ENCODE measurements at places on chromosomes 4 and X.

GRCh38 chr4:17310269-17310652 is 201.6 kb downstream of the QDPR start:
- DNase-seq = no peak

- no peak for DNase-seq
These were observed 2.0 kb upstream of the LIMCH1 start for GRCh38 chr4:41535911-41536371.

DNA sequence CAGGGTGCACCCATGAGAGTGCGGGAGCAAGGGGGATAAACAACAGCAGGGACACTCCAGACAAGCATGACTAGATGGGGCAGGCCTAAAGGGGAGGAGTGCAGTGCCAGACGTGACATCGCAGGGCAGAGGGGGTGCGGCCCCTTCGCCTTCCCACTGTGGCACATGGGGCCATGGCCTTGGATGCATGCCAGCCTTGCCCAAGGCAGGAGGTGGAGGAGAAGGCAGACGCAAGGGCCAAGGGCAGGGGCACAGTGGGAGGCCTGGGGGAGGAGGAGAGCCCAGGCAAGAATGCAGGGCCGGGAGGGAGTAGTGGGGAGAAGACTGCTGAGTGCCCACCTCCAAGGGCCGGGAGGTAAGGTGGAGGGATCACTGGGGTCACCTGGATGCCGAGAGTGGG is 21.6 kb downstream of the PNMA6E start:
- no peak for DNase-seq

GRCh38 chr4:125836597-125837195 is 521.9 kb downstream of the FAT4 start:
- no peak for DNase-seq

DNA sequence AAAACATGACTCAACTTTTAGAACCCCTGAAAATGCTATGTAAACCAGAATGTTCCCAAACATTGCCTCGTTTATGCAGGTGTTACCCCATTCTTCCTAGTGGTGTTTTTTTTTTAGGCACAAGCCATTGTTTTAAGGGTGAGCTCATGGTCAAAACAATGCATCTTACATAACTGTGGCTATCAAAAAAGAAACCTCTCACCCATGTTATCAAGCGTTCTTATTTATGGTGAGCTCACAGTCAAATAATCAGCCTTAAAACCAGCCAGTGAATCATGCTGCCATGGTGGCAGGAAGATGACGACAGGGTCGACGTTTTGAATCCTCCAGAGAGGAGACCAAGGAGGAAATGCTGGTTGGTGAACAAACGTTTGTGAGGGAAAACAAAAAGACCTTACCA is 195.2 kb downstream of the KDR start:
- no peak for DNase-seq

GRCh38 chr4:3372264-3372932 is 69.4 kb upstream of the HGFAC start:
- DNase-seq = no peak

DNA sequence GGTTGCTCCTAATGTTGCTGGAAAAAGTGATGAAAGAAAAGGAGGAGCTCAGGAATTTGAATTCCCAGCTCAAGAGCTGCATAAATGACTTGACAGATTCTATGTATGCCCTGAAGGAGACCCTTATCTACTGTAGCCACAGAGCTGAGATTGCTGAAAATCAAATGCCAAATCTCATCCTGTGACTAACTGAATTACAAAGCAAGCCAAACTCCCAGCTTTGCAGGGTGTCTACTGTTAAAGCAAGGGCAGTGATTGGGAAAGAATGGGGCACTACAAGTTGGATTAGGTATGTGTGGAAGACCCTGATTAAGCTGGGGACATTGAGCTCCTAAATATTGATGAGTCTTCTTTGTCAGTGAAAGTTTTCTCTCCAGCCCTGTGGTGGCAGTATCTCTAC is 20.8 kb upstream of the SMIM9 start:
- DNase-seq = no peak

- DNase-seq = no peak
These were observed 357.9 kb downstream of the UNC5C start for GRCh38 chr4:95190751-95191436.

- no peak for DNase-seq
These were observed 71.1 kb upstream of the ZCCHC13 start for GRCh38 chrX:74232859-74233258.

- no peak for DNase-seq
These were observed 325.5 kb downstream of the BCOR start for GRCh38 chrX:39772057-39772832.

GRCh38 chr4:1900087-1900433 is 28.9 kb downstream of the NSD2 start:
- DNase-seq = no peak

GRCh38 chr4:184310881-184311709 is 93.4 kb upstream of the ENPP6 start:
- DNase-seq = no peak

DNA sequence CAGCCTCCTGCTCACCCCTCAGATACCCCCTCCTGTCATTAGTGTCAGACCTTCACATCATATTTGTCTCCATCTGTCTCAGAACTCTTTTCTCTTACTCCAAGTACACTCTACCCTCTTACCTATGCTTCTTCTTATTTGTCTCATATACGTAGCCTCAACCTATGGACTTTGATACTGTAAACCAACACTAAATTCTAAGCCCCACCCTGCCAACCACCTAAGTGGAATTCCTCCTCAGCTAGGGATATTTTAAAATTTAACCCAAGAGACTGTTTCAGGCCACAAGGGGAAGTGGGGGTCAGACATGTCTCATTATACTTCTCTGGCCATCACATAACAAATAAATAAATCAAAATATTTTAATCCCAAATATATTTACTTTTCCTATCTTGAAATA is 778.1 kb upstream of the GRID2 start:
- DNase-seq = no peak

- no peak for DNase-seq
These were observed 40.9 kb upstream of the NKRF start for GRCh38 chrX:119647089-119647488.

GRCh38 chrX:25048178-25048577 is 32.4 kb upstream of the ARX start:
- no peak for DNase-seq

GRCh38 chr4:187479511-187479910 is 516.1 kb upstream of the ZFP42 start:
- DNase-seq = no peak

DNA sequence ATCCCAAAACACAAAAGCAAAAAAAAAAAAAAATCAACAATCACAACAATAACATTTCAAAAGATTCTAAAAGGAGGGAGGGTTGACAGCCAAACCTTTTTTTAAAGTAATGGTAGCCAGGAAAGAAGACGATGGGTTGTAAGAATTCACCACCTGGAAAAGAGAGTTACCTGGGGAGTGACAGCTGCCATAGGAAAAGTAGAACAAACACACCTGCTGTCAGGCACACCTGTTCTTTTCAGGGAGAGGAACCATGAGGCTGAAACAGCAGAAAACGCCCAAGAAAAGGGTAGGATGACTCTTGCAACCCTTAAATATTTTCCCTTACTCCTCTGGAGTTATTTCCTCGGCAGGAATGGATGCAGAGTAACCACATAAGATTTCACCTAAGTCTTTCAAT is 388.4 kb upstream of the TEX13C start:
- no peak for DNase-seq

DNA sequence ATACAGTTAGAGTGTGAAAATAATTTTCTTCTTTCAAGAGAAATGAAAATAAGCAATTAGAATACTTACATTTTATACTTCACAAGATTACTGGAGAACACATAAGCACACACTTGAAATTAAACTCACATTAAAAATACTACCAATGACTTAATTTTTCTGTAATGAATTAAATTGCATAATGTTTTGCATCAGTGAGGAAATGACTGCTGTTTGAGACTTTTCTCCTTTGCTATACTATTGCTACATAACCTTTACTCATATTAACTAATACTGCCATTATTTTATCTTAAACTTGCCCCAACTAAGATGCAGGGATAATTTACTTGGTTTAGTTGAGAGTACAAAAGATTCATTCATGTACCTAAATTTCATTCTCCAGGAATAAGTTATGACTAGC is 590.9 kb downstream of the ARAP2 start:
- no peak for DNase-seq

Data from omental fat pad (tissue), 4 donors.